ENCODE measurements at places on chromosomes 5 and 9.

DNA sequence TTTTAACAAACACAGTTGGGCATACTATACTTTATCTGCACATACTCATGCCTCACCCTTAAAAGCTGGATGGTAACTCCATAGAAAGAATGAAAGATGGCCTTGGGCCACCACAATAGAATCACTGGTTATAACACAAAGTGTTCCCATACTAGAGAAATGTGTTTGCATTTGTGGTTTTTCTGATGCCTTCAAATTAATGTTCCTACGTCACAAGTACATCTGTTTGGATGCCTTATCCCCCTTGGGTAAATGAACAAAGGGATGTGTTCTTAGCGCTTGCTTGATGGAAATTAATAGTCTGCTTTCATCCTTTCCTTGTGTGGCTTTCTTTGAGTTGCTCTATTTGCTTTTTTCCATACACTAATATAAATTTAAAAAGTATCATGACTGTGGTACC lies 291.1 kb upstream of the PDE4D start:
- DNase-seq: no peak

- no peak for DNase-seq
These were observed 100.0 kb upstream of the CCDC152 start for GRCh38 chr5:42656651-42657015.

DNA sequence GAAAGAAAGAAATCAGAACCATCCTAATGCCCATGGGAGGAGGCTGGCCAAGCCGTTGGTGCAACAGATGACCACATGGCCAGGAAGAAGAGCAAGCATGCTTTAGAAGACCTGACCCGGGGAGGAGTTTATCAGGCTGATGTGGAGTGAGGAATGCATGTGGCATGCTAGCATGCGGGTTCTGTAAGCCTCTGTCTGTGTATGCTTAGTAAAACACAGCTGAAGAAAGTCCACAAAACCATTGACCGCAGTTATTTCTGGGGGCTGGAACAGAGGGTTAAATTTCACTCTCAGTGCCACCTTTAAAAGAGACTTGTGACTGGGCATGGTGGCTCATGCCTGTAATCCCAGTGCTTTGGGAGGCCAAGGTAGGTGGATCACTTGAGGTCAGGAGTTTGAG lies 19.1 kb downstream of the GFI1B start:
- no peak for DNase-seq

DNA sequence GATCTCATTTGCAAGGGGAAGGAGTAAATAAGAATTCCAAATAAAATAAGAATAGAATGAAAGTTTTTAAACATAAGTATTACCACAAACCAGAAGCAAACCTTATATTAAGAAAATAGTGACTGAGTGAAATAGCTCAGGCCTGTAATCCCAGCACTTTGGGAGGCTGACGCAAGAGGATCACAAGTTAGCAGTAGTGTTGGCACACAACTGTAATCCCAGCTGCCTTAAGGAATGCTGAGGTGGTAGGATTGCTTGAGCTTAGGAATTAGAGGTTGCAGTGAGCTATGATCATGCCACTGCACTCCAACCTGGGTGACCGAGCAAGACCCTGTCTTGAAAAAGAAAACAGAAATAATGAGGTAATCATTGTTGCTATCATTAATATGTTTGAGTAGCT lies 47.0 kb downstream of the APC start:
- DNase-seq: no peak

DNA sequence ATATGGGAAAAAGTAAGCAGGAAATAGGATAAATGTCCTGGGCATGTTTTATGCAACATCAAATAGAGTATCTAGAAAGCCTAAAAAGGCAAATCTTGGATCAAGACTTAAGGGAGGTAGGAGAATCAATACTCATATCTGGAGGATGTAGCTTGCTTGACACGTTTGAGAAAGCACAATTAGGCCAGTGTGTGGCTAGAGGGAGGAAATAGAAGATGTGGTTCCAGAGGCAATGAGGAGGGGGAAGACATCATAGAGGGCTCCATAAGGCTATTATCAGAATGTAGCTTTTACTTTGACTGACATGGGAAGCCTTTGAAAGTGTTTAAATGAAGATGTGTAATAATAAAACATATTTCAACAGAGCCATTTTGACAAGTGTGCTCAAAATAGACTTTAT lies 200.7 kb upstream of the CDH12 start:
- DNase-seq: no peak

GRCh38 chr5:145554399-145554798 lies 280.7 kb downstream of the PRELID2 start:
- no peak for DNase-seq

- DNase-seq: no peak
These were observed 316.1 kb downstream of the IRX1 start for GRCh38 chr5:3911773-3912172.

DNA sequence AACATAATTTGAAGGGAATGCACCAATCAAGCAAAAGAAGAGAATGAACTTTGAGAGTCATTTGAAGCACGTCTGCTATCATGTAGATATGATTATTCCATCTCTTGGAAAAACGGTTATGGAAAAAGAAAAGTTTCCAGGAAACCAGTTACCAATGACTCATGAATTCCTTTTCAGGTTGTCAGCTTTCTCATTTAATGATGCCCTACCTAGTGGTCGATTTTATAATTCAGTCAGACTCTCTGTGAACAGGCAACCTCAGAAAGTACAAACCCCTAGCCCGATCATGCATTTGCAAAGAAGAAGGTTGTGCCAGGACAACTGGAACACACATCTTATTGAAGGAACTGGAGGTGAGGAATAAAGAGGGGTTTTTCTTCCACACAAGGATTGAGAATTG lies 355.1 kb upstream of the GRIA1 start:
- no peak for DNase-seq

DNA sequence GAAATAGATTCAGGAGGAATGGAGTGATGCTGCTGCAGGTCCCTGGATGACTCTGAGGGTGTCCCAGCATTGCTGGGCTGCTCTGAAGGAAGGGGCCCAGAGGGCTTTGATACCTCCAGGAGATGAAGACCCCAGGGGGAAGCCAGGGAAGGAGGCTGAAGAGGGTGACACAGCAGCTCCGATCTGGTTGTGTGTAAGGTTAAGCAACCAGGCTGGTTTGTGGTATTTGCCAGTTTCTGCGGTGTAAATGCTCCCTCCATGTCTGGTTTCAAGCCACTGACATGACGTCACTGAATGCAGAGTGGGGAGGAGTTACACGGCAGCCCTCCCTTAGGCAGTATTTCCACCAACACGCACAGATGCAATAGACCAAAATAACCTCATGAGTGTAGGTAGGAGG lies 40.0 kb upstream of the ORM1 start:
- DNase-seq: no peak

GRCh38 chr5:10499066-10499465 lies 57.4 kb downstream of the ROPN1L start:
- DNase-seq: no peak

DNA sequence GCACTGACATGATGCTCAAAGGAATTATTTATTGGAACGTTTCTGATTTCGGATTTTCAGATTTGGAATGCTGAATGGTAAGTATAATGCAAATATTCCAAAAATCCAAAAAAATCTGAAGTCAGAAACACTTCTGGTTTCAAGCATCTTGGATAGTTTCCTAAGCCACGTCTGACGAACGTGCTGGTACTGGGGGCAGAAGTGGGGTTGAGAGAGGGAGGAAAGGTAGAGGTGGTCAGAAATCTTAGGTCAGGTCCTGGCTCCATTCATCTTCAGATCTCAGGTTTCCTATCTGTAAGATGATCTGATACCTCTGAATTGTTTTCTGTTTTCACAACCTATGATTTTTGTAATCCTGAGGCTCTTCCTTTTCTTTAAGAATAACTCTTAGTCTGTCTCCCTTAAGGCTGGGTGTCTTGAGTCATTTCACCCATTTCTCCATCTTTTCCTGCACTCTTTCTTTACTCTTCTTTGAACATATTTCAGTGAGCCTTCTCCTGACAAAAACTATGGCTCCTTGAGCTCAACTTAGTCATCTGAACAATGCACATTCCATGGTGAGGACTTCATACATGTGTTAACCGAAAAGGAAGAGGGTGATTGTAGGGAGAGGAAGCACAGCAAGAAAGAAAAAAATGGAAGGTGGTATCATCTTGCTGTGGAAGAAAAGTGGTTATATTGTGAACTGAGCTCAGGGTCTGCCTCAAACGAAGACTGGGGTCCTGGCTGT lies 3.3 kb downstream of the SGCD start:
- DNase-seq: no peak

DNA sequence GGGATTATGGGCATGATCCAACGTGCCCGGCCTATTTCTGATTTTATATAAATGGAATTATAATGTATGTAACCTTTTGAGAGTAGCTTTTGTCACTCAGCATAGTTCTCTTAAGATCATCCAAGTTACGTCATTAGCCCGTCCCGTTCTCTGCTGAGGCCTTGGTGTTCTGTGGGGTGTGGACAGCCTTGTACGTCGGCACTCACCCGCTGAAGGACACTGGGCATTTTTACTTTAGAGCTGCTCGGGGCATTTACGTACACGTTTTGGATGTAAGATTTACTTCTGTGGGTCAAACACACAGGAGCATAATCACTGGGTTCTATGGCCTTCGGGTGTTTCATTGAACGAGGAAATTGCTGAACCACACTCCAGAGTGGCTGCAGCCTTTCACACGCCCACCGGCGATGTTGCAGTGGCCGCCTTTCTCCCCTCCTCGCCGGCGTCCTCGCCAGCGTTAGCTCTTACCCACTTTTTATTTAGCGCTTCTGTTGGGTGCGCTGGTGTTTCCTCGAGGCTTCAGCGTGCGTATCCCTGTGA lies 101.8 kb downstream of the EHMT1 start:
- DNase-seq: no peak

DNA sequence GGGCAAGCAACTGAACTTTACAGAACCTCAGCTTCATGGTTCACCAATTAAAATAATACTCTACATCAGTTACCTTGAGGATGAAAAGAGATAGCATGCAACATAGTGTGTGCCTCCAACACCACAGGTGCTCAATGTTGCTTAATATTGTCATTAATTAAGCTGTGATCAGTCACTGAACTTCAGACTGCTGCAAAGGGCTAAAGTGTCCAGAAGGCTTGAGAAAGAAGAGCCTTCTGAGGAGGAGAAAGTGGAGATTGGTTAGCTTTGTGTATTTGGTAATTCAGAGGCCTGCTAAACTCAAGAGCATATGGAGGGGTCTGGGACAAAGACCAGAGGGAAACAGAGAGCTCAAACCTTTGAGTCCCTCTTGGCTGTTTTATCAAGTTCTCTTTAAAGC lies 66.3 kb upstream of the SELENOP start:
- no peak for DNase-seq

Data from stimulated activated CD4-positive, alpha-beta T cell treated with anti-CD3 and anti-CD28 coated beads, Interleukin-15, amount 100 ng/mL, for 48 hours (primary cell).